ENCODE measurements at places on chromosomes 4 and X.

GRCh38 chrX:18995221-18995620 lies 11.3 kb upstream of the PHKA2 start:
- DNase-seq: no peak

GRCh38 chrX:2490634-2491033 lies 10.1 kb downstream of the DHRSX start:
- no peak for DNase-seq

DNA sequence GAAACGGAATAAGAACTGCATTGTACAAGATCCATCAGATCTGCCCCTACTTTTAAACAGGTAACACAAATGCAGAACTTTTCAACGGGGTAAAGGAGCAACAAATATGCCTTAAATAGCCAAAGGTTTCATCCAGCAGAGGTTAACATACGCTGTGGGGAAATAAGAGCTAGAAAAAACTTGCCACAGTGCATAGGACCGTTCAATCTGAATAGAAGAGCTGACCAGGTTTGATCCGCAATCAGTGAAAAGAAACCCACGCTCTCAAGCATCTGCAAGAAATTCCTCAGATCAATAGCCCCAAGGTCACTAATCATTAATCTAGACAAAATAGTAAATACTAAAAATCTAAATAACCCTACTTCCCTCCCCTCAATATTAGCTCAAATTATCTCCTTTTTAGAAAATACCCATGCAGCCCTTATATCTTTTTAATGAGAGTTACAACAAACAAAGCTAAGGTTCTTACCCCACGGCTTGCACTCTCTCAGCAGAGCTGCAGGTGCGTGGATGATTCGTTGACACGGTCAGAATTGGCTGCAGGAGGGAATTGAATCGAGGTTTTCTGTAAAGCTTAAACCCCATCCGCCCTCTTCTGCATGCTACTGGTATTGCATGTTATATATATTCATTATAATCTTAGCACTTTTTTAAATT lies at the start of gene TLR10:
Gene TLR10 (minus strand): TSS at position 539 of the 657 bp plus-strand sequence. CDS start 7,400 bp downstream, outside the sequence.
- peak; percentile 34 for DNase-seq

DNA sequence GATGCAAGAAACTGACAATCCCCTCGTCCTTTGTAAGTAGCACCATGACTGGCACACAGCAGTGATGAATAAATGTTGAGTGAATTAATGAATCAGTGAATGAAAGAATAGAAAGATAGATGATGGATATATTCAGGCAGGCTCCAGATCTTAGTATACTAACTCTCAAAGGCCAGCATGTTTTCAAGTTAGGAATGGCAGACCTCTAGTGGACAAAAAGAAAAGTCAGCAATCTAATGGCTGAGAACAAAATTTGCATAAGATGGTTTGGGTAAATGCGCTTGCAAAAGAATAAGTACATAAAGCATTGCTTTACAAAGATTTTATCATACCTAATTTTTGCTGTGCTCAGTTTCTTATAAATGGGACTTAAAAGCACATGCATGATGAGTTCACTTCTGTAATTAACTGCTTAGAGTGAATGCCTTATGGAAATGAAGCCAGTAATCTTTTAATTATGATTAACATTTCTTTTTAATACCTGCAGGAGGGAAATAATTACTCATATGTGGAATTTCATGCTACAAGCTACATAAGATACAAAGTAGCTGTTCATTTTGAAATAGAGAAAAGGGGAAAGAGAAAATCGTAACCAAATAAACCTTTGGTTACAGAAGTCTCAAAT lies 126.9 kb upstream of the GPRIN3 start:
- DNase-seq: peak; percentile 18

- DNase-seq: no peak
Observed at GRCh38 chrX:150326541-150327247, 36.4 kb upstream of the MAMLD1 start.

Data from HCT116 (cell line).